B cell (primary cell): ENCODE measurements at places on chromosomes 12 and 14. TPM values are rescaled to one million over a fixed set of nuclear protein-coding genes. Genes with fewer than 3 reads are reported as not detected.

SERPINA10 gene
- not detected in 2 replicates for total RNA-seq

ACSS3 gene
- not detected in 2 replicates for total RNA-seq

CDC42BPB gene
- total RNA-seq, result 52.5 and 59.2 TPM in 2 replicates

GRCh38 chr12:14665354-14666348 is 30.7 kb downstream of the GUCY2C start:
- peak; percentile 36 for DNase-seq

DNA sequence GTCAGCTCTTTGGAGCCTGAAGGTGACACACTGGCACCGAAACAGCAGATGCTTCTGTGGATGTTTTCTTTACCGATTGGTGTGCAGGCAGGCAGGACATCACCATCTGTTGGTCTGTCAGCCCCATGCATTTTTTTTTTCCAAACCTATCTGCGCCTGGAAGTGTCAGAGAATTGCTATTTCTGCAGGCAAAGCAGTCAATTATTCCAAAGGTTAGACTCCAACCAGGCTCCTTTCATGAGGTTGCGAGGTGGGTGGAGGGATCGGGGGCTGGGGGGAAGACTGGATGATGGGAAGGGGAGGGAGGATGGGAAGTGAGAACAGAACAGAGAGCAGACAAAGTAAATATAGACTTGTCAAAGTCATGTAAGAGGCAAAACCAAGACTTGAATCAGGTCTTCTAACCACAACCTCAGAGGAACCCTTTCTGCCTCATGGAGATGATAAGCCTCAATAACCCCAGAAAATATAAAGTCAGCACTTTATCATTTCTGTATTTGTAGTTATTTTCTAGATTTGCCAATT is 117.7 kb downstream of the OTOGL start:
- no peak for DNase-seq

GRCh38 chr12:125159702-125160101 is 94.5 kb downstream of the AACS start:
- DNase-seq, result no peak
